ENCODE measurements at places on chromosomes 5 and 9.

DNA sequence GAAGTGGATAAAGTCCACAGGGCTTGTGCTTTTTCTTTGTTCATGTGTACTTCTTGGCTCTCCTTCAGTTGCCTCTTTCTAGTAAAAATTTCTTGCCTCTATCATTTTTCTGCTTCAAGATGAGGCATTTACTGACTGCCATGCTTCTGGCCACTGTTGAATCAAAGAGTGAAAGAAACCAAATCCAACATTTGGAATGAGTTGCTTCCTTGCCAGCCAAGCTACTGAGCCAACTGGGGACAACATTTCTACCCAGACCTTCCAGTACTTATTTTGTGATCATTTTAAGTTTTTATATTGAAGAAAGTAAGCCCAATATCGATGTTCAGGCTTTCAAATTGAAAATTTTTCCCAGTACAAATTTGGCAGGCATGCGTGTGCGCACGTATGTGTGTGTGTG is 73.2 kb downstream of the SNCAIP start:
- H3K4me3 ChIP-seq = no peak overlapping the region
- no peak overlapping the region for H3K27ac ChIP-seq
- DNase-seq = no peak
- no peaks in the 10 kb centered on the region for H3K36me3 ChIP-seq
- H3K4me1 ChIP-seq = no peaks in the 10 kb centered on the region

- no peak for DNase-seq
- H3K36me3 ChIP-seq = no peaks in the 10 kb centered on the region
- H3K4me1 ChIP-seq = no peaks in the 10 kb centered on the region
- peaks cover 2% of the 10 kb centered on the region for H3K27me3 ChIP-seq
- no peak overlapping the region for H3K4me3 ChIP-seq
Measured at GRCh38 chr9:128304136-128304970, 17.9 kb downstream of the TRUB2 start.

- H3K36me3 ChIP-seq = no peaks in the 10 kb centered on the region
- H3K4me3 ChIP-seq = no peak overlapping the region
- H3K4me1 ChIP-seq = no peaks in the 10 kb centered on the region
Measured at GRCh38 chr9:136516191-136516654, 29.6 kb downstream of the NOTCH1 start.

DNA sequence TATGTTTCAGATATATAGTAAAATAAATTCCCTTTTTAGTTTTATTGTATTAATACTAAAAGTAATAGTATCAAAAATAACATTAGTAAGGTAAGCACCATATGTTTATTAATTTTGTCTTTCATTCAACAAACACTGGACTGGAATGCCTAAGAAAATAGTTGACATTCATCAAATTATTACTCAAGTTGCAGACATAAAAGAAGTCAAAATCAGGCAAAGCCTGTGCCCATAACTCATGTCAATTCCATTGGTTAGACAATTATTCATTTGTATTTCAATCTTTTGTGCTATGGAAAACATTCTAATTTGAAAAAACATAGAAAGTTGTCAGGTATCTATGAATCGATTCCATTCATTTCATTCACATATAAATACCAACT is 158.9 kb downstream of the CEMIP2 start:
- no peaks in the 10 kb centered on the region for H3K27me3 ChIP-seq
- H3K4me1 ChIP-seq = peaks cover 5% of the 10 kb centered on the region
- no peak overlapping the region for H3K27ac ChIP-seq
- H3K4me3 ChIP-seq = no peak overlapping the region
- no peak for DNase-seq
- no peaks in the 10 kb centered on the region for H3K36me3 ChIP-seq

DNA sequence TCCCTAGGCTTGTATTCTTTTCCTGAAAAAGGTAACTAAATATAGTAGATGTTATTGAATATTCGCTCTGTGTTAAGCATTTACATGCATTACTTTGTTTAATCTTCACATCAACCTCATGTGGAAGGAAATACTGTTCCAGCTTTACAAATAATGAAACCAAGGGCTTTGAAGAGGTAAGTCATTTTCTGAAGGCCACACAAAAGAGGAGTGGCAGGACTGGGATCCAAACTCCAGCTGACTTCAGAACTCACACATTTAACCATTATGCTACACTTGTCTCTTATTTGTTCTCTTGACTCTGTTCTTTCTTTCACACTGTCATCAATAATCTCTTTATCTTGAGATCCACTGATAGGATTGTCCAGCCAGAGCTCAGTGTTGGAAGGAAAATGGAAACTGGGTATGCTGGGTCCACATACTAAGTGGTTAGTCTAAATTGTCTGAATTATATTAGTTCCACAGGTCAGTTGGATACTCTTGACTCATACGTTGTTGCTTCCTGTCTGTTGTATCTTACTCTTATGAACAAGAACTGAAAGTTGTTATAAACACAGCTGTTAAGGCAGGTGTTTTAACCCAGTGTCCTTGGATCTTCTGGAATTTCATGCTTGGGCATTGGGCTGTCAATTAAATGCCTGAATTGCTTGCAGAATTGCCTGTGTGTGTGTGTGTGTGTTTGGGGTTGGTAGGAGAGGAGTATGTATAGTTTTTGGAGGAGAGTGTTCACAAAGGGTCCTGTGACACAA is 65.6 kb downstream of the TLE4 start:
- H3K27me3 ChIP-seq = peaks cover 4% of the 10 kb centered on the region
- H3K27ac ChIP-seq = peak overlapping the region; percentile 56

- H3K27ac ChIP-seq = no peak overlapping the region
- no peak for DNase-seq
- H3K4me1 ChIP-seq = no peaks in the 10 kb centered on the region
- no peaks in the 10 kb centered on the region for H3K27me3 ChIP-seq
Measured at GRCh38 chr5:95895251-95895650, 66.4 kb downstream of the ELL2 start.

- peak; percentile 26 for DNase-seq
- no peaks in the 10 kb centered on the region for H3K36me3 ChIP-seq
- peaks cover 13% of the 10 kb centered on the region for H3K27me3 ChIP-seq
Measured at GRCh38 chr5:75053304-75054133, 1.2 kb upstream of the GCNT4 start.

DNA sequence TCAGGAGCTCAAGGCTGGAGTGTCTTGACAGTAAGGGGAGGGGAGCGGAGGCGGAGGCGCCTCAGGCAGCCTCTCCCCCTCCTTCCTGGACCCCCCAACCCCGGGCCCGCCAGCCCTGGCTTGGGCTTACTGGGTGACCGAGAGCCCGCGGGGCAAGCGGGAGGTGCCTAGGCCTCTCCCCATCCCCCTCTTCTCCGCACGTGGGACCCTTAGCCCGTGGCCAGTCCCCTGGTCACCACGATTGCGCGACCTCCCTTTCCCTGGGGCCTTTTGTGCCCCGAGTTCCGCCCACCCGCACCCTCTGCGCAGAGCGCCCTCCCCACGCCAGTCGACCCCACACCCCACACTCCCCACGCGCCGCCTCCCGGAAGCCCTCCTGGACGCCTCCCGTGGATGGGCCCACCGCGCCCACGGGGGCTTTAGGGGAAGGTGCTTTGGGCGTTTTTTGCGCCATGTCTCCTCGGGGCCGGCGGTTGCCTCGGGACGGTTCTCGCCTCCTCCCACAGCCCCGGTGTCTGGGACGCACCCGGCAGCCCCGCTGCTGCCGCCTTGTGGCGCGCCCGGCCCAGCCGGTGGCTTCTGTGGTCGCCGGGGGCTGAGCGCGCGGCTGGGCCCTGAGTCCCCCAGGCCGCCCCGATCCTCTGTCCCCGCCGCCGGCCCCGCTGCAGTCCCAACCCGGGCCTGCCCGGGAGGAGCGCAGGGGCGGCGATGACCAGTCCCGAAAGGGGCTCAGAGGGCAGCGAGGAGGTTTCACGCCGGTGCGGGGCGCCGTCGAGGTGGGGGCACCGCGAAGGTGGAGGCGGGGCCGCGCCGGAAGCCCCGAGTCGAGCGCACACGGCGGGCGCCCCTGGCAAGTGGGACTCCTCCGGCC is 3.2 kb downstream of the TOR4A start:
- H3K4me1 ChIP-seq = peaks cover 16% of the 10 kb centered on the region
- H3K27me3 ChIP-seq = peaks cover 4% of the 10 kb centered on the region
- no peak overlapping the region for H3K27ac ChIP-seq
- no peak overlapping the region for H3K4me3 ChIP-seq
- peaks cover 4% of the 10 kb centered on the region for H3K36me3 ChIP-seq

DNA sequence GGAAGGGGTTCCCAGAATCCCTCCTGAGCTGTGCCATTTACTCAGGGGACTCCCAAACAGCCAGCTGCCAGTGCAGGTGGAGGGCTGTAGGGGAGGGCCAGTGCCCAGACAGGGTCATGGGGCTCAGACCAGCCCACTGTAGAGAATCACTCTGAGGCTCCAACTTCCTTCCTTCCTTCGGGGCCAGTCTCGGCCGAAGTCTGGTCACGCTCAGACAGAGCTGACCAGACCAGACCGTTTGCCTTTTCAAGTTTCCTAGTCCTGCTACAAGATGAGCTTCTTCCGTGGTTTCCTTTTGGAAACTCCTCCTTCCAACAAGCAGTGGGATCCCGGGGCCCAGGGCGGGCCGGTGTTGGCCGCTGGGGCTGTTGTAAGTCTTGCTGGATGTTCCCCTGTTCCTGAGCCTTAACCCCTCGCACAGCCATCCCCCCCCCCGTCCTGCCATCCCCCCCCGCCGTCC is 52.6 kb downstream of the SAR1B start:
- no peak for DNase-seq
- peaks cover 15% of the 10 kb centered on the region for H3K4me1 ChIP-seq
- H3K36me3 ChIP-seq = peaks cover 4% of the 10 kb centered on the region
- H3K27me3 ChIP-seq = peaks cover 6% of the 10 kb centered on the region
